ENCODE measurements at places on chromosomes 11 and 22.

DNA sequence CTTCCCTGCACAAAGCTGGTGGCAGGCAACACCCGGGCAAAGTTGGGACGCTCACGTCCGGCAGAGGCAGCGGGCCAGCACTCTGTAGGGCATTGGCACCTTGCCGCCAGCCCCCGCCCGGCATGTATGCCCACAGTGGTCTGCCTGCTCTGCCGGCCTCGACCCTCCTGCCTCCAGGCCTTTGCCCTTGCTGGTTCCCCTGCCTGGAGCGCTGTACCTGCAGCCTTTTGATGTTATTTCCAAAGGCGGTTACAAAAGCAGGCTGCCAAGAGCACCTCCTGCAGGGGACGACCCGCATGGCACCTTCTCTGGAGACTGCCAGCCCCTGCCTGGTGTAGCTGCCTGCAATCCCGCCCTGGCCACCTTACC lies 56.5 kb upstream of the SHISAL1 start:
- DNase-seq, result no peak

DNA sequence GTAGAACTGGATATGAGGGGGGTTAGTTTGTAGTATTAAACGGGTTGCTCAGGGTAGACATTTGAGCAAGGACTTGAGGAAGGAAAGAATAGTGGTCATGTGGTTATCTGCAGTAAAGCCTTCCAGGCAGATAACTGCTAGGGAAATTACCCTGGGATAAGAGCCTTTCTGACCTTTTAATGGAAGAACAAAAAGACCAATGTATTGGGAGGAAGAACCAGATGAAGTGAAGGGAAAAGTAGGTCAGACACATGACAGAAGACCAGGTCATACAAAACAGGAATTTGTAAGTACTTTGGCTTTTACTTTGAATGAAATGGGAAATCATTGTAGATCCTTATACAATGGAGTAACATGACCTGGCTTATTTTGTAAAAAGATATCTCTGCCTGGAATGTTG lies 241.9 kb upstream of the CTSC start:
- no peak for DNase-seq

DNA sequence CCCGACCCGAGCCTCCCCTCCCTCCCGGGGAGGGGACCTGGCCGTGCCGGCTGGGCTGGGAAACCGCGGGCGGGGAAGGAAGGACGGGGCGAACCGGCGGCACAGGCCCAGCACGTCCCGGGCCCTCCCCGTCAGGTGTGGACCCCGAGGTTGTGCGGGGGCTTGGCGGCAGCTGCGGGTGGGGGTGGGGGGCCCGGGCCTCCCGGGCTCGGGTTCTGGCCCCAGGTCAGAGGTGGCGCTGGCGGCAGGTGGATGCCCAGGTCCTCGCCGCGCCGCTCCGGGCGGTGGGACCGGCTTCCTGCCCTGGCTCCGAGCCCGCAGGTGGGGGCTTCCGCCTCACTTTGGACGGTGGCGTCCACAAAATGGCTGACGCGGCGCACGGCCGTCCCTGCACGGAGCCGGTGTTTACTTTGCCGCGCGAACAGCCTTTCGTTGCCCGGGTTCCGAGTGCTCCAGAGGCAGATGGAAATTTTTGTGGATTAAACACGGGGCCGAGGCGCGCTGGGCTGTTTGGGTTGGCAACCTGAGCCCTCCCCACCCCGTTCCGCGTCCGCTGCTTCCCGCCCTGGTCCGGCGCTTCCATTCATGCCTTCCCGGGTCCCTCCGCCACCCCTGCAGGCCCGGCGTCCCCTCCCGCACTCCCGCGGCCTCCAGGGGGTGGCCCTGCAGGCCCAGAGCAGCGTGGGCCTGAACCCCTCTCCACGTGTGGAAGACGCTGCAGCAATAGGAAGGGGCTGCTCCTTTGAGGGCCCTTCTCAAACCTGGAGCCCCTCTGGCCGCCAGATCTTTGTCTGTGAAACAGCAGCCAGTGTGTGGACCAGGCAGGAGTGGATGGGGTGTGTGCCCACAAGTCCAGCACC lies 92.0 kb upstream of the KCNQ1OT1 start:
- DNase-seq, result no peak

DNA sequence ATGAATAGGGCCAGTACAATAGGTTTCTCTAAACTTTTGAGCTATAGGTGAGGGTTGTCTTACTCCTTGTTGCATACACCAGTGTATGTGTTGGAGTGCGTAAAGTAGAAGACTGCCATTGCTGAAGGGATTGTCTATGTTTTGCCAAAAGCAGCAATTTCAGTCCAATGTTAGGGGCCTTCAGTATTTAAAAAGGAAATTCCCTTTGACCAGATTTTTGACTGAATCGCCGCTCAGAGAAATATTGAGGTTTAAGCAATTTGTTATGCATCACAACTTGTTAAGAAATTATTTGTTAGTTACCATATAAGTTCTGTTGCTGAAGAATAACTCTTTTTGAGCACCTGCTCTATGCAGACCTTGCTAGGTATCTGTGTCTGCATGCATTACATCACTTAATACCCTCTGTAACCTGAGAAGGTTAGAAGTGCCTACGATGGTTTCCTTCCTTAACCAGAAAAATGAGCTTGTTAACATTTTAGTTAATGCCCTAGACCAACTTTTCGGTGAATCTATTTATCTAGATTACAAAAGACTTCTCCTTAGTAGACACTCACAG lies 33.9 kb downstream of the MMP20 start:
- DNase-seq, result no peak

- no peak for DNase-seq
These were observed 6.4 kb downstream of the CABP2 start for GRCh38 chr11:67516806-67517205.

Measured in NCI-H2227 treated with DMSO at 0.1 percent for 48 hours (cell line).